Osteocyte (in vitro differentiated cells): ENCODE measurements at places on chromosomes 2 and 18. TPM values are rescaled to one million over a fixed set of nuclear protein-coding genes. Genes with fewer than 3 reads are reported as not detected.

DNA sequence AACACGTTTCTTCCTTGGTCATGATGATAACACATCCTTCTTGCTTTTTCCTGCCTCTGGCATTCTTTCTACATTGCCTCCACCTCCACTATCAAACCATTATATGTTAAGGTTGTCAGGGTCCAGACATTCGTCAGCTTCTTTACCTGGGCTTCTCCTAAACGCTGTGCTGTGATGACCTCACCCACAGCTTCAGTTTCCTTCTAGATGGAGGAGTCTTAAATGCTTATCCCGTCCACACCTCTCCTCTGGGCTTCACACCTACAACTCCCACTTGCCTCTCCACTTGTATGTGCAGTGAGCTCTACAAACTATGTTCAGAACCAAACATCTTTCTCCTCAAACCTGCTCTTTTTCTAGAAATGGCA, 666 bp upstream of the STAT1 start:
- DNase-seq: no peak

TSPYL6 gene
- not detected in 2 replicates for total RNA-seq

DNA sequence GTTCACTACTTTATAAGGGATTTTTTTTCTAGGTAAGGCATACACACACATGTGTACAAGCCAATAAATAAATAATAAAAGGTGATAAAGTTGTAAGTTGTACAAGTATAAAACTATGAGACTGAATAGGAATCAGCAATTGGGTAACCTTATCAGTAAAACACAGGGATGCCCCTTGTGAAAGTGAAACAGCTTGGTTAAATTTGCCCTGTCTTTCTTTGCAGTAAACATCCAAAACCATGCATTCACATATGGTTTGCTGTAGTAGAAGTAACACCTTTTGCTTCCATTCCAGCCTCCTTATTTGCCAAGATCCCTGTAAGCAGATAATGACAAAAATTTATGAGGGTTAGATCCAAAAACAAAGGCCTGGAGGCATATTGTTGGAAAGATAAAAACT, 44.3 kb upstream of the NEUROD1 start:
- no peak for DNase-seq

DNA sequence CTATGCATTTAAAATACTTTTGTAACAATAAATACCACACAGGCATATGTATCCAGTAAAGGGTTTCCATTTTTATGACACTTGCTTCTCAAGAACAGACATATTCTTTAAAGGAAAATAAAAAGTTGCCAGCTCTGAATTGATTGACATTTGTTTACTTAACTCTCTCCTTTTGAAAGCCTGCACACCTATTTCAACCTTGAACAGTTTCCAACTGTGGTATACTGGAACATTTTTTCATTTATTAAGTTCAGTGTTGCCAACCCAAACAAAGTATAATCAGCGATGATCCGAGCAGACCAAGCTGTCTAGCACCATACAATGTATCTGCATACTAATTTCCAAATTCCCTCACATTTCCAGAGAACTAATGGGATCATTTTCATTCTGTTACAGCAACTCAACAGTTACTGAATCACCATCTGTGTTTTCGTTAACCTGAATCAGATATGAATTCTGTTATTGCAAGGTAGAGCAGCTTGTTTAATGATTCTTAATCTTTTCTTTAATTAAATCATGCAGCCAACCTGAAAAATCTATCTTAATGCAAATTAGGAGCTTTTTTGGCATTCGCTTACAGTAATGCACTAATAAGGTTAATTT, 725.5 kb upstream of the ZEB2 start:
- DNase-seq: no peak

DNA sequence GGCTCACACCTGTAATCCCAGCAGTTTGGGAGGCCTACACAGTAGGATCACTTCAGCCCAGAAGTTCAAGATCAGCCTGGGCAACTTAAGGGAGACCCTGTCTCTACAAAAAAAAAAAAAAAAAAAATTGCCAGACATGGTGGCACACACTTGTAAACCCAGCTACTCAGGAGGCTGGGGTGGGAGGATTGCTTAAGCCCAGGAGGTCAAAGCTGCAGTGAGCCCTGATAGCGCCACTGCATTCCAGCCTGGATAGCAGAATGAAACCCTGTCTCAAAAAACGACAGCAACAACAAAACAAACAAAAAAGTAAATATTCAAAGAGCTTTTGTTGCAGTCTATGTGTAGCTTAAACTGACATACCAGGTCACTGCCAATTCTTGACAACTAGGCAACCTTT, 63.1 kb upstream of the TANK start:
- no peak for DNase-seq

GRCh38 chr2:7394195-7394594, 477.0 kb downstream of the RNF144A start:
- DNase-seq: no peak

DNA sequence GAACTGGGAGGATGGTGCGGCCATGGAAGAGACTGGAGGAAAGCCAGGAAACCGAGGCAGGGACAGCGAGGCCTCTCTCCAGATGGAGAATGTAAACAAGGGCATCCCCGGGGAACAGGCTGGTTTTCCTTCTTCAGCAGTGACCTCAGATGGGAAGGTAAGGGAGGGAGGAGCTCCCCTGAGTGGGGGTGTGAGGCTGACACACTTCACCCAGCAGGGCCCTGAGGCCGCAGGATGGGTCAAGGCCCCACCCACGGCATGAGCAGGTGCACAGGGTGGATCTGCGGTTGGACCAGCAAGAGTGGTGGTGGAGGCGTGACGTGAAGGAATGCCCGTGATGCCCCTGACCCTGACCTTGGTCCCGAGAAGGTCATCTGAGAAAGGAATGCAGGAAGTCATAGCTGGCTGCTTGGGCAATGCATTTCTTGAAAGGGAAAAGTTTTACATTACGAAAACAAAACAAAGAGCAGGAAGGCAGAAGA, 48.1 kb downstream of the ADCY3 start:
- DNase-seq: no peak

DNA sequence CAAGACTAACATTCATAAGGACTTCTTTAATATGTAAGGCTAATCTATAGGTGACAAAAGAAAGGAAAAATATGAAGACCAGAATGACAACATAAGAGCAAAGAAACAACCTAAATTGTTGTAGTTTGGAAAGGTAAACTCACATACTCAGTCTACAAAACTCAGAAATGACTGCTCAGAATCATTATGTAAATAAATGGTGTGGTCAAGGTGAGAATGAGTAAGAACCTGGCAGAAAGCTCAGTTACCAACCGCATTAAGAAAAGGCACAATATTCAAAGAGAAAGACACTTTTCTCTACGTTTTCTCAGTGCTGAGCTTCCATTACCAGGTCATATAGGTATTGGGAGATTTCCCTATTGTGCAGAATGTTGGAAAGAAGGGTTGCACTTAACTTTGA, 15.8 kb downstream of the ATF2 start:
- no peak for DNase-seq

- no peak for DNase-seq
Observed at GRCh38 chr2:2662037-2662846, 331.2 kb upstream of the MYT1L start.

- DNase-seq: no peak
Observed at GRCh38 chr2:24886126-24886501, 33.9 kb downstream of the ADCY3 start.

IL36B gene
- not detected in 2 replicates for total RNA-seq

GRCh38 chr2:69917852-69918251, 2.9 kb downstream of the MXD1 start:
- no peak for DNase-seq

DNA sequence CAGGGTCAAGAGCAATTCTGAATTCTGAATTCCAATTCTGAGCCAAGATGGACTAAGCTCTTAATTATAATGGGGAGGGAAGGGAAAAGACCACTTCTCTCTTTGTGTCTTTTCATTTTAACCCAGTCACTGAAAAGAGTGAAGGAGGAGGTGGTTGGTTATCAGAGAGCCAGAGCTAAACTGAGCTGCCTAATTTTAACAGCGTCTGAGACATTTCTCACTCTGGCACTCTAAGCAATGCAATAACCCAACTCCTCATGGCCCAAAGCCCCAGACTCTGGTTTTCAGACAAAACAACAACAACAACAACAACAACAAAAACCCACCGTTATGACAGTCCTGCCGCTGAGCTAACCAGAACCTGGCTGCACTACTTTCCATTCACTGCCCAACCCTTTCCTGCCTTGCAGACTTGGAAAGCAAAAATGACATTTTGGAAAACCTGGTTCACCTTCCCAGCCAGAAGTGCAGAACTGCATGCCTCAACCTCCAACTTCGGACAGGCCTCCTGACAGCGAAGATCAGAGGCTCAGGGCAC, 1.0 kb downstream of the CHST10 start:
- no peak for DNase-seq

DNA sequence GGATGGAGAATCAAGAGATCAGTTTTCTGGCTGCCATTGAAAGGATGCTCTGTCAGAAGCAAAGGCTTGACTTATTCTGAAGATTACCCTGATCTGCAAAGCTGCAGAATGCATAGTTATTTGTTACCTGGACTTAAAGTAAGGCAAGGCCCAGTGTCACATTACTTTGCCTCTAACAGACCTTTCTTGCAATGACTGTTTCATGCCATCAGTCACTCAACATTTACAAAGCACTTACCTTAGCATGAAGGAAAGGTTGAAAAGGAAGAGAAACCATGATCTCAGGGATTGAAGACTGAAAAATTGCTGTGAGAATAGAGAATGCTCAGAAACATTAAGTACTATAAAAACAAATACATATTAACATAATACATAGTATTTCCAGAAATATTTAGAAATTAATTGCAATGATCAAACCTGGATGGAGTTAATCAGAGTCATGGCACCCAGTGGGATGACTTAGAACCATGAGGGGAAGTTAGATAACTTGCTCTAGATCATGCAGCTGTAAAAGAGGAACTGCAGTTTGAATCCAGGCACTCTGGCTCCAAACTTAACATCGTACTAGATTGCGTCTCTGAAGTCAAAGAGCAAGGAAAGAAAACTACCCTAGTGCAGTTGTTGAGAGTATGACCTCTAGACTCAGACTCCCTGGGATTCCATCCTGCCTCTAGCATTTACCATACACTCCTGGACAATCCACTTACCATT, 26.5 kb upstream of the FAM117B start:
- no peak for DNase-seq

- no peak for DNase-seq
Observed at GRCh38 chr2:1812926-1813325, 68.6 kb upstream of the PXDN start.

- no peak for DNase-seq
Observed at GRCh38 chr2:146666340-146666739, 1178.5 kb upstream of the ACVR2A start.
